ENCODE measurements at places on chromosomes 3 and 15.
A peak's percentile ranks its signal among the peaks of the same experiment; 100 is the strongest.

DNA sequence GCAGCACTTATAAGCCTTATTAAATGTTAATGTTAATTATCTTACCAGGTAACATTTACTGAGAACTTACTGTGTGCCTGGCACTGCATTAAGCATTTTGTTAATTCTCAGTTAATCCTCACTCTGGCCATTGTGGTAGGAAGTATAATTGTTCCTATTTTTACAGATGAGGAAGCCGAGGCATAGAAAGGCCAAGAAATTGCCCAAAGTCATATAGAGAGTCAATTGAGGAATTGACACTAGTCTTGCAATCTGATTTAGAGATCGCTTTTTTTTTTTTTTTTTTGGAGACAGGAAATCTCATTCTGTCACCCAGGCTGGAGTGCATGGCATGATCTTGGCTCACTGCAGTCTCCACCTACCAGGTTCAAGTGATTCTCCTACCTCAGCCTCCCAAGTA, 132.6 kb upstream of the PROK2 start:
- no peak for DNase-seq

GRCh38 chr15:72319985-72320671, at the start of gene CELF6:
Gene CELF6, minus strand, starts transcription at chr15:72320157. Its CDS starts 283 bp downstream, at chr15:72319874.
- peak; percentile 76 for DNase-seq

DNA sequence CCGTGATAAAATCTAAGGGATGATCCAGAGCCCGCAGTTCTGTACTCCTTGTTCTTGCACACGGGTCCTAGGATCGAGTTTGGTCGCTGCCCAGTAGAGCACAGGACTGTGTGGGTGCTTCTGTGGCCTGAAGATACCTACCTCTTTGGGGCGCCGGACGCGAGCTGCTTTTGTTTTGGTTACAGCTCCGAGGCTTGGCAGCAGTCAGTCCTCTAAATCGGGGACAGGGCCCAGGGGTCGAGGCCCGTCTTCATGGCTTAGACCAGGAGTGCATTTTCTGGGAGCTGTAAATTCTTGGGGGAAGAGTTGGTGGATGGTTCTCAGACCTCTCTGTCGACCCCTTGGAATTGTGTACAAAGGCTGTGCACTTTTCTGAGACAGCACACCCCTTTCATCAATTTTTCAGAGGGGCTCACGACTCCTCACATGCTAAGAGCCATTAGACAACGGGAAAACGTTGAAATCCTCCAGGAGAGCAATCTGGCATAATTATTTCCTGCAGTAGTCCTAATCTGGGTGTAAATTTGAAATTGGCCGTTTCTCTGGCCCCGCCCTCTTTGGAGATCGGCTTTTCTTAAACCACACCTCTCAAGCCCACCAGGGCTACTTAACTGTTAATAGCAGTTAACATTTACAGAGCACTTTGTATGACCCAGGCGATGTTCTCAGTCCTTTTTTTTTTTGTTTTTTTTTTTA, 928 bp downstream of the CEP97 start:
- DNase-seq: peak; percentile 23

- DNase-seq: no peak
Measured at GRCh38 chr3:197445896-197446699, 109.7 kb downstream of the BDH1 start.

DNA sequence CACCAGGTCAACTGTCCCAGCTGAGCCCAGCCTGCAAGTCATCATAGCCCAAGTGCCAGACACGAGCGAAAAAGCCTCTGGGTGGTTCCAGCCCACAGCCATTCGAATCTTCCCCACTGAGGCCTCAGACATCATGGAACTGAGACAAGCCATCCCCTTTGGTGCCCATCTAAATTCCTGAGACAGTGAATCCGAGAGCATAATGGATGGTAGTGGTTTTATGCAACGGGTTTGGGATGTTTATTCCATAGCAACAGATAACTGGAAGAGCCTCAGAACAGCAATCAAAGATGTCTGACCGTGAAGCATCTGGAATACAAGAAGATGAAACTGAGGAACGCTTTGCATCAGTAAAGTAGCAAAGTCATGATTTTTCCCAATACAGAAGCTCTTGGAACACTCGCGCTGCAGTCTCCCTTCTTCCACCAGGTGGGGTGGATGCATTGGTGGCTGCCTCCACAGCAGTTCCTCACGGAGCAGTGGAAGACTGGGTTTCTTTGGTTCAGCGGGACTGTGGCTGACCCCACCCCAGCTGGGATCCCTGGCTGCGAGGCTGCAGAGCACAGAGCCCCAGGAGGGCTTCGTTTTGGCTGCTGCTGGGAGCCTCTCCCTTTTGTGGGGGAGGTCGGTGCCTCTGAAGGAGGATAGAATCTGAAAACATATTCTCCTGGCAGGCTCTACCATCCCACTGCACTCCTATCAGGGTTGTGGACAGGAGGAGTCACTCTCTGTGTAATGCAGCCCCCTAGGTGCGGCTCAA, 26.4 kb upstream of the PDE8A start:
- peak; percentile 34 for DNase-seq

DNA sequence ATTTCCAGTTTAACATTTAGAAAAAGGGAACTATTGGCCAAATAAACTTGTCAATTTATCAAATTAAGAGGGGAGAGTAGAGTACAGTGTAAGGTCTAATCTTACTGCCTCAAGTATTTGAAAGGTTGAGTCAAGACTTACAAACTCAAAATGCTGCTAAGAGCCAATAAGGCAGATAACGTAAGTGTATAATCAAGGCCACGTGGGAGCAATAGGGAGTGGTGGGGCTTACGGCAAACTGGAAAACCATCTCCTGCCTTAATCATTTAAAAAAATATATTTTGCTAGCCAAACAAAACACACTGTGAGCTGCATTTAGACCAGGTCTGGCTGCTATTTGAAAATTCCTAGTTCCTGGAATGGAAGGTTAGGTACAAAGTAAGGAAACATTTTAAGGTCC, 107.3 kb upstream of the FRMD4B start:
- no peak for DNase-seq

- DNase-seq: no peak
Measured at GRCh38 chr3:170323331-170323730, 34.2 kb upstream of the SKIL start.

- DNase-seq: no peak
Measured at GRCh38 chr15:77107531-77108355, 36.8 kb upstream of the TSPAN3 start.

DNA sequence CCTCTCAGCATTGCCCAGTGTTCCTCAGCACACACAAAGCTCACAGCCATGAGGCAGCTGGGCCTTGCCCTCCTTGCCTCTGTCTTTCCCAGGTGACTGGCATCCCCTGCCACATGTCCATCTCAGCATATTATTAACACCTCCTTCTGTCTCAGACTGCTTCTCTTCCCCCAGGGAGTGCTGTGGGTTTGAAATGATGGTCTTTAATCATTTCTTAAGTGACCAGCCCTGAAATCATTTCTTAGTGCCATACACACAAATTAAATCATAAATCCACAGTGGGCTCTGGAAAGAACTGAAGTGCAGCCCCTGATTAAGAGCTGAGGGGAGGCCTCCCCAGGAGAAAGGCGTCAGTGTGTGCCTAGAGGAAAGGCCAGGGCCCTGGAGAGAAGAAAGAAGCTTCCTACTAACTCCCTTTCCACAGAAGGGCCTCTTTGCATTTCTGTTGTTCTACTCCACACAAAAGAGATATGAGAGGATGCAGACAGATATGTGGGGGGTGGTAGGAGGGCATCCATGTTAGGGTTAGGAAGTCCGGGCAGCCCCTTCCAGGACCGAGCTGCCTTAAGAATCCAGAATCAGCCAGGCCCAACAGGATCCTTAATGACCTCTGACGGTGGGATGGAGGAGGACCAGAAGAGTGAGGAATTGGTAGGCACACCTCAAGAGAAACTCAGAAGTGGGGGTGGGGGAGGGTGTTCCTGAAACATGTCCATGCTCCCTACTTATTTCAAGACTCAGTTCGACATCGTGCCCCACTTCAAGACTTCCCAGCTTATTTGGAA, 290.8 kb downstream of the EPHB1 start:
- no peak for DNase-seq

- no peak for DNase-seq
Measured at GRCh38 chr15:85415783-85416182, 35.4 kb downstream of the AKAP13 start.

GRCh38 chr15:85382942-85383341, 2.5 kb downstream of the AKAP13 start:
- DNase-seq: no peak

DNA sequence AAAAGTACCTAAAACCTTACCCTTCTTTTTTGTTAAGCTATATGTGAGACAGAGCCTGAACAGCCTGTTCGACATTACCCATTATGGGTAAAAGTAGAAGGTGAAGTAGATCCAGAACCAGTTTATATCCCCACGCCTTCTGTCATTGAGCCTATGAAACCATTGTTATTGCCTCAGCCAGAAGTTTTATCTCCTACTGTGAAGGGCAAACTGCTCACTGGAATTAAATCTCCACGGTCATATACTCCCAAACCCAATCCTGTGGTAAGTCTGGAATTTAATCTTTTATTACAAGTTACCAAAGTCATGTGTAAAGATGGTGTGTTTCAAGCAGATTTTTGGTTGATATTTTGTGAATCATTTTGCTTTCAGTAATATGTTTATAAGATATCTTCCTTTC, 47.1 kb upstream of the MAPKBP1 start:
- no peak for DNase-seq

DNA sequence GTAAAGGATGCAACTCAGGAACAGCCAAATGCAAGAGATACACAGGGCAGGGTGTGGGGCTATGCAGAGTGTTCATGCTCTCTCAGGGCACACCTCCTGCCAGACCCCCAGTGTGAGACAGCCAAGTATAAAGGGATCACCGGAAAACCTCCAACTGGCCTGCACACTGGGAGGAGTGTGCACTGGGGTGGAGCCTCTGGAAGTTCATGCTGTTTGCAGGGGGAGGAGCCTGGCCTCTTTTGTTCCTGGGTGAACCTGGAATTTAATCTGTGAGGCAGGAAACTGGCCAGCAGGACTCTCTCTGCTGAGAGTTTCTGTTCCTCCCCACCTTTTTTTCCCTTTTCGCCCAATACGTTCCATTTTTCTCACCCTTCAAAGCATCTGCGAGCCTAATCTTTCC, 204.1 kb downstream of the WNT5A start:
- no peak for DNase-seq

GRCh38 chr3:146547235-146547835, 2.9 kb upstream of the PLSCR1 start:
- DNase-seq: no peak

DNA sequence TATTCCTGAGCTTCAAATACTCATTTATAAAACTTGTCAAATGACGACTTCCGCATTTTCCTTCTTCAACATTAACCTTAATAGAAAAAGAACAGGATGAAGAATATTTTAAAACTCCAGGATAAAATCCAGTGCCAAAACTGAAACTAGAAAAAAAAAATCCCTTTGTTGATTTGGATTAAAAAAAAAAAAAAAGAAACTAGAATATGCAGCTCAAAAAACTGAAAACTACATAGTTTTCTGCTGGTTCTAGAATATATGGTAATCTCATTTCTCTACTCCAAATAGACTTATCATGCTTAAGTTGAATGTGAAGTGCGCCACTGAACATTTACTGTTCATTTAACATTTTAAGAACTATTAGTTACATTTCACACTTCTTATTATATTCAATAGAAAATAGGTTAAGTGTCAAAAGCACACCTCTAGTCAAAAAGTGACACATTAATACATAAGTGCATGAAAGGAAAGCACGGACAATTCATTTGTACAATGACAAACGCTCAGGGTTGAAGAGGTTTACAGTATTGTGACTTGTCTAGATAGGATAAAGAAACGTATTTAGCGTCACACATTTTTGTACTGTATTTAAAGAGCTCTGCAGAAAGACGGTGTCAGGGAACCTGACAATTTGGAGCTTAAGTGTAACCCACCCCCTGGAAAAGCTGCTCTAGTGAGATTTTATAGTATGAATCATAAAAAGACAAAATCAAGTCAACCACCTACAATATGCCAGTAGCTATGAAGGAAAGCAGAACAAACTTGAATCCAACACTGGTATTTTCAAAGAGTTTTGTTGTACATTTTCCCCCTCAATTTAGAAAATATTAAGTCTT, 5.8 kb downstream of the TRA2B start:
- no peak for DNase-seq

DNA sequence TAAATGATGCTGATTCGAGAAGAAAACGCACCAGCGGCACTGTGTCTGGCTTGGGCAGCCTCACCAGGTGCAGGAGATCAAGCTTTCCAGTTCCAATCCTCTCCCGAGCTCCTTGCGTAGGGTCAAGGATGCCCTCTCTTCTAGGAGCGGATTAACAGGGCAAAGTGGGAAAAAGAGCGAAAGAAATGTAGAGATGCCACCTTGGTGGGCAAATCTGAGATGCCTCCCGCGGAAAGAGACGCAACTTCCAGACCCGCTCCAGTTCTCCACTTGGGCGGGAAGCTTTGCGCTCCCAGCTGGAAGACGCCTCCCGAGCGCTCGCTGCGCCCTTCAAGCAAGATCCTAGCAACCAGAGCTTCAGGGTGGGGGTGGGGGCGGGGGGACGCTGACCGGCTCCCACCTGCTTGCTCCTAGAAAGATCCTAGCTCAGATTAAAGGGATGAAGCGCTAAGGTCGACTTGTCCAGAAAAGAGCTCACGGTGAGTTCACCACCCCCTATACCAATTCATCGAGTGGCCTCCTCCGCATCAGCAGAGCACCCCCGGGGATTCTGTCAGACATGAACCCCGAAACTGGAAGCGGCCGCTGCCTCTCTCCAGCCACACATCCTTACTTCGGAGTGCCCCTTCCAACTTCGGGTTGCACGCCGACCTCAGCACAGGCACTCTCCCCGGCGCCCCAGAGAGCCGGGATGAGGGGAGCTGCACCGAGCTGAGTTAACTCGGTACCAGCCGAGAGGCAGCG, 769 bp downstream of the TAFA4 start:
- no peak for DNase-seq

GRCh38 chr15:31127596-31128261, 26.2 kb upstream of the TRPM1 start:
- no peak for DNase-seq

DNA sequence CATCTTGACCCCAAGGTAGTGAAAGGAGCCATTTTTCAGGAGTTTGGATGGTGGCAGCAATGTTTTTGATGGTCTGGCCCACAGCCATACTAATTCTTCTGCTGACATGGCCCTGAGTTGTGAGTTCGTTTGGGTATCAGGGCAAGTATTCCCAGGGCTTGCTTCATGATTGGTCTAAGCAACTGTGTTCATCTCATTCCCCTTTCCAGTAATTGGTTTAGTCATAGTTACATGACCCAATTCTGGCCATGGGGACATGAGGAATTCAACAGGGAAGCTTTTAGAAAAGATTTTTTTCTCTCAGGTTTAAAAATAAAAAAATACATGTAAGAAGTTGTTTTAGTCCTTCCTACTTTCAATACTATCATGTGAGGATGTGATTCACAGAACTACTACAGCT, 150.5 kb upstream of the NPHP3 start:
- DNase-seq: no peak

DNA sequence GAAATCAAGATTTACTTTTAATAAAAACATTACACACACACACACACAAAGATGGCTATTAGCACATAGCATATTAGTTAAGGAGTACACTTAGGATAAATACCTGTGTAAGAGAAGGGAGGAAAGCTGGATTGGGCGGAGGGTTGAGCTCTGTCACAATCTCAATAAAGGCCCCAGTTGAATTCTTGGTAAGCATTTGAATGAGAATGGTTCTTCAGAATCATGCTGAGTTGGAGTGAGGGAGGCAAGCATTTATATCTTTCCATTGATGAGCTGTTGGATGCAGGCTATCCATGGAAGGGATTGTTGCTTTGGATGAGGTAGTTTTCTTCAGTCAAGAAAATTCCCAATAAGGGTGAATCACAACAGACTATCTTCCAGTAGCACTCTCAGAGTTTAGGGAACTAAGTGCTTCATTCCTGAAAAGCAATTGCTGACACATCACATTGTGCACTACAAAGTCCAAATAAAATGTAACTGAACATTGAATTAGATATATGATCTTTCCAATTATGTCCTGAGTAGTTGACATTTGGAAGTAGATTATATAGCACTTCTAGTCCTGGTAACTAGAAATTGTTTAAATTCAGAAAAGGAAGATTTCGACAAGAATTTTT, 95.7 kb downstream of the SUCNR1 start:
- DNase-seq: no peak

Measured in activated CD8-positive, alpha-beta memory T cell treated with anti-CD3 and anti-CD28 coated beads, Interleukin-2, amount 50 U/mL, for 4 hours (primary cell).